ENCODE measurements at places on chromosomes 7 and 10.
A peak's percentile ranks its signal among the peaks of the same experiment; 100 is the strongest.

GRCh38 chr10:33746836-33747268, 412.4 kb upstream of the NRP1 start:
- DNase-seq = no peak

DNA sequence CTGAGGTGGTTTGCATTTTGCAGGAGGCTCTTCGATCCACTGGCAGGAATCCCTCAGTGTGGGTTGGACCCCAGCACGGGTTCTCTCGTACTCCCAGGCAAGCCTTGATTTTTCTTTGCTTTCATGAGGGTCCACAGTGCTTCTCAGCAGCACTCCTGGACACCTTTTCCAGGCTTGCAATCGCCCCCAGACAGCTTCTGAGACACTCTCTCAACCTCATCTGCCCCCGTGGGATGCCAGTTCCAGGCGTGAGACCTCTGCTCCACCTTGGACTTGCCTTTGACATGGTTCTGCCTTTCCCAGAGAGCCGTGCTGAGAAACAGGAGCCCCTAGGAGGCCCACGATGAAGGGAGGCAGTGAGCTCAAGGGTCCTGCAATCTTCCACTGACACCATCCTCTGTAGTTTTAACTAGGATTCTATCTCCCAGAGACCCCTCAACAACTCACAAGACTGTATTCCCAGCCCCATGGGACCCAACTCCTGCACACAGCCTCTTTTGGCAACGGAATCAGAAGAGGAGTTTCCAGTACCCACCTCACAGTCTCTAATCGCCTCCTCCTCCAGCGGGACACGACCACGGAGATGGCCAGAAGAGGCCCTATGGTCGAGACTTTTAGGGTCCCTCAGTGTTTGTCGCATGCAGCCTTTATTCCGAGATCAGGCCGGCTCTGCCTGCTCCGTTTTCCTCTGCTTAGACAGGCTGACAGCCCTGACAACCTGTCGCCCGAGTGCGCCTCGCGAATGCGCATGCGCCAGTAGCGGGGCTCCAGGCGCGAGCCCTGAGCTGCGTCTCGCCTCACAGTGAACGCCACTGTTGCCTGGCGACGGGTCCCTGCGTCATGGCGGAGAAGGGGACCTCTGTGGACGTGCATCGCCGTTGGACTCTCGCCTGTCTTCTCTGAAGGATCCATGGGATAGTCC, 26.0 kb upstream of the ZNF273 start:
- DNase-seq = peak; percentile 87

GRCh38 chr10:78349911-78350663, 316.4 kb downstream of the RPS24 start:
- no peak for DNase-seq

DNA sequence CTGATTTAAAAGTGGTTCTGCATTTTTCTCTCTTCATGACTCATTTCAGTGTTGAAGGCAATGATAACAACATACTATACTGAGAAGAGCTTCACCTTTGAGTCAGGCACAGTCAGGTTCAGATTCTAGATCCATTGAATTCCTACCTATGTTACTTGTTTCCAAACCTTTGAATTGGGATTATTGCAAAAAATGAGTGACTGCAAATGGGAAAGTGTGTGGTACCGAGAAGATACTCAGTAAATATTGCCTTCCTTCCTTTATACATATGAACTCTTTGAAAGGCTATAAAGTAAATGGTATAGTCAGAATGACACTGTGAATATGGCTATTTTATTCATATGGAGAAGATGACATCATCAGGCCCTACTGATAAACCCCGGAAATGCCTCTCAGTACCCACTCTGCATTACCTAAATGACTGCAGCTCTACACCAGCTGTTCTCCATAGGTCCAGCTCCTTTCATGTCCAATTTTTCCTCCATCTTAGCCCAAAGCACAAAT, 66.7 kb upstream of the FGL2 start:
- DNase-seq = no peak

- DNase-seq = no peak
These were observed 176.3 kb downstream of the GRID1 start for GRCh38 chr10:86190291-86190690.

GRCh38 chr7:112266141-112266540, 59.6 kb downstream of the ZNF277 start:
- no peak for DNase-seq

DNA sequence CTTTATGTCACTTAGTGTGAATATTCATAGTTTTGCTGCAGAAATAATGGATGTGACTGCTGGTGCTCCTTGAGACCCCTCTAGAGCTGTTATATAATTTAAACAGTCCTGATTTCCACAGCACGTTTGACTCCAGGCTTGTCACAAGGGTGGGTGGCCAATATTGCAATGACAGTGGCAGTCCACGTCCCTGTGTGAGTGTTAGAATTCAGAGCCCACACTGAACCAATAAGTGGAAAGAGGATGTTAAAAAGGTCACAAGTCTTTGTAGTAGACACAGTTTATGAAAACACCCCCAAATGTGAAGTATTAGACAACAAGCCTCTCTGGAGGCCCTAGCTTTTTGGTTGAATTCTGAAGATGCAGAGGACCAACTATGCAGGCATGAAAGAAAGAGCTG, 2.0 kb downstream of the PPP1R17 start:
- DNase-seq = no peak

DNA sequence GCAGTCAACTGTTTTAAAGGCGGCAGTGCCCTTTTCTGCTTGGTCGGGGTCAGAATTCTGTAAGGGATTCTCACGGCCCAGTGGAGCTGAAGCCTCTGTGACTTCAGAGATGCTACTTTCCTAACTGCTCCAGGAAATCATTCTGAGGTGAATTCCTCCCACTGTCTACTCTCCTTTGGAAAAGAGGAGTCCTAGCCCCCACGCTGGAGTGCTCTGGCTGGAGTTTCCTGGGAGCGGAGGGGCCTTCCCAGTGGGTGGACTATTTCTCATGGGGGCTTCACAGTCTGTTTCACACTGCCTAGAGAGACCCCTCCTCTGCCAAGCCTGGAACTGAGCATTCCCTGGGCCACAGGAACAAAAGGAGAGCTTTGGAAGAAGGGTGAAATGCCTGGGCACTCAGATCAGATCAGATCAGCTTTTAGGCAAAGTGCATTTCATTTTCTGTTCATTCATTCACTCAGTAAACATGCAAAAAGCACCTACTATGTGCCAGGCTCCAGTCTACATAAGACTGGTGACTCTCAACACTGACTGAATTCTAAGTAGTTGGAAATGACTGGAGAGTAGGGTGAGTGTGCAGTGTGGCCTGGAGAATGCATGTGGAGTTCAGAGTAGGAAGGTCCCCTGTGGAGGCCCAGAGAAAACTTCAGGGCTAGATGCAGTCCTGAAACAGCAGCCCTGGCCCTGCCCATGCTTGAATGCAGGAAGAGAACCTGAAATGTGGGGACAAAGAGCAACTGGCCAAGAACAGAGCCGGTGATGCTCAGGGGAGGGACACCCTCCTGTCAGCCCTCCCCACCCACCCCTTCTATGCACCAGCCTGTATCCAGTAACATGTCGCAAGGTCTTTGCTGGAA, 12.2 kb downstream of the ZNF488 start:
- peak; percentile 13 for DNase-seq

DNA sequence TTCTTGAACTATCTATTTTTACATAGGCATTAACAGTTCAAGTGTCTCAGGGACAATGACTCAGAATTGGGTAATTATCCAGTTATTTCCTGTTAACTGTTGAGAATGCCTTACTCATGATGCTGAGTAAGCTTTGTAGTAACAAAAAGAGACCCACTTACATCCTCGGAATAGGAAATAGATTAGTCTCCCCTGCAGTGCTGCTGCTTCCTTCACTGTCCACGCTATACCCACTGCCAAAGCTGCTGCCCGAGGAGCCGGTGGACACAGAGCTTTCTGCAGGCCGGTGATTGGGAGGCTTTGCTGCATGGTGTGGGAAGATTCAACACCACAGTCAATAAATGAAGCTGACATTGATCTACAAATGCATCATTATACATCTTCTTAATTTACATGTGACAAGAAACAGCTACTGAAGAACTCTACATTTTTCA, 357.1 kb downstream of the PCLO start:
- no peak for DNase-seq

DNA sequence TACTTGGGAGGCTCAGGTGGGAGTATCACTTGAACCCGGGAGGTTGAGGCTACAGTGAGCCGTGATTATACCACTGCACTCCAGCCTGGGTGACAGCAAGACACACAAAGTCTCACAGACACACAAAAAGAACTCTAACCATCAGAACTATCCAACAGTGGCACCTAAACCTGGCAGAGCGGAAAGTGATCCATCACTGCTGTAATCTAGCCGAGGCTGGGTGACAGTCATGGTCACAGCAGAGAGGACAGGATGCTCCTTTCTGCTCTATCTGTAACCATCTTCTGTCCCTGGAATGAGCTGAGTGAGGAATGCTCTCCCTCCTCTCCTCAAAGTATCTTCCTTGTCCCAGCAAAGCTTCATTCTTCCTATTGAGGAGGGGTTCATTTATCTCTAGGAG, 656.6 kb downstream of the LRMDA start:
- DNase-seq = no peak

- DNase-seq = no peak
These were observed 54.2 kb downstream of the METTL2B start for GRCh38 chr7:128530855-128531104.

GRCh38 chr7:1647961-1648672, 22.0 kb upstream of the ELFN1 start:
- DNase-seq = no peak

- no peak for DNase-seq
These were observed 92.8 kb downstream of the DOCK1 start for GRCh38 chr10:126997801-126998590.

DNA sequence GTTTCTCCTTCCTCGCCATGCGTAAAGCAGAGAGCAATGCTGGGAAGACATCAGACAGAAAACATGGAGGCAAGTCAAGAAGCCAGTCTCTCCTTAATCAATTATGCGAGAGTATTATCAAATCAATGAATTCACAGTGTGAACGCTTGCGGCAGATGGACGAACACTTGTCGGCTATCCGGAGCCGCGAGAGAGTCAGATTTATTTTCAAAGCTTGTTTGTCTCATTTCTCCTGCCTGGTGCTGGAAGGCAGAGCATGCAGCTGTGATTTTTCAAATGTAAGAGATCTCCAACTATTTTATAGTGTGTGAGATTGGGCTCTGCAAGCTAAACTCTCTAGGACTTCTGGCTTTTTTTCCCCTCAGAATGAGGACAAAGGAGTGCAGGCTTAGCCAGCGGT, 252.3 kb downstream of the SNX10 start:
- no peak for DNase-seq

GRCh38 chr10:119483839-119484238, 58.7 kb downstream of the RGS10 start:
- no peak for DNase-seq

- DNase-seq = peak; percentile 91
These were observed 1.9 kb downstream of the ARID5B start for GRCh38 chr10:61903221-61903927.

DNA sequence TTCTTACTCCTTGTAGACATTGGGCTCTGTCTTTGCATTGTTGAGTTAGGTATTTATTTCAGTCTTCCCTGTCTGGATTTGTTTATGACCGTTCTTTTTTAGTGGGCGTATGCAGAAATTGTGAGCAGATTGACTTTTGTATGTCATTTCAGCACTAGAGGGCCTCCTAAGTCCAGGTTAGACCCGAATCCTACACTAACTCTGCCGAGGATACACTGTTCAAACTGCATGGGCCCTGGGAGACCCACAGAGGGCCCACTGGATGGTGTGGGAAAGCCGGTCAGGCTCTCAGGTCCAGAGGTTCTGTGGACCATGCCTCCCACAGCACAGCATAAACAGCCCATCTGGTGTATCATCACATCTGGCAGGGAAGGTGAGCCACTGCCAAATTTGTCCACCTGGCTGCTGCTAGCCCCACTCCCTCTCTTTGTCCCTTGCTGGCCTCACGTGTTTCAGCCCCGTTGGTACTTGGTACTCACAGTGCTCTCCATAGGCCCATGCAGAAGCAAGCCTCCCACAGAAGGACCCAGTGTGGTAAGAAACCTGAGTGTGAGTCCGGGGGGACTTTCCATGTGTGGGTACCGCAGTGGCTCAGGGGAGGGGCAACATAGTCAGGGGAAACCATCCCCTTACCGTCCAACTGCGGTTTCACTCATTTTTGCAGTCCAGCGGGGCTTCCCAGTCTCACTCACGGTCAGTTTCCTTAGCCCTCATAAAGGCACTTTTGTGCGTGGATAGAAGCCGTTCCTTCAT, 112.8 kb downstream of the APBB1IP start:
- DNase-seq = no peak

GRCh38 chr10:6482737-6483357, 97.2 kb downstream of the PRKCQ start:
- DNase-seq = no peak

DNA sequence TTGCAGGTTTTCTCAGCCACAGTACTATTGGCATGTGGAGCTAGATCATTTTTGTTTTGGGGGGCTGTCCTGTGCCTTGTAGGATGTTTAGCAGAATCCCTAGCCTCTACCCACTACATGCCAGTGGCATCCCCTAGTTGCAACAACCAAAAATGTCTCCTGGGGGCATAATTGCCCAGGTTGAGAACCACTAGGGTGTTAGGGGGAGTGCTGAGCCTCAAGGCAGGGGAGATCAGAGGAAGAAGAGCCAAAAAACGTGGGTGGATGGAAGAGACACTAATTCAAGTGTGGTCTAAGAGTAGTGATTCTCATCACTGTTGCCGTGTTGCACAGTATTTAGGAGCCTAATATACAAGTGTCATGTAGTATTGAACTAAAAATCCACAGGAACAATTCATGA, 31.7 kb upstream of the CCNY start:
- DNase-seq = no peak

DNA sequence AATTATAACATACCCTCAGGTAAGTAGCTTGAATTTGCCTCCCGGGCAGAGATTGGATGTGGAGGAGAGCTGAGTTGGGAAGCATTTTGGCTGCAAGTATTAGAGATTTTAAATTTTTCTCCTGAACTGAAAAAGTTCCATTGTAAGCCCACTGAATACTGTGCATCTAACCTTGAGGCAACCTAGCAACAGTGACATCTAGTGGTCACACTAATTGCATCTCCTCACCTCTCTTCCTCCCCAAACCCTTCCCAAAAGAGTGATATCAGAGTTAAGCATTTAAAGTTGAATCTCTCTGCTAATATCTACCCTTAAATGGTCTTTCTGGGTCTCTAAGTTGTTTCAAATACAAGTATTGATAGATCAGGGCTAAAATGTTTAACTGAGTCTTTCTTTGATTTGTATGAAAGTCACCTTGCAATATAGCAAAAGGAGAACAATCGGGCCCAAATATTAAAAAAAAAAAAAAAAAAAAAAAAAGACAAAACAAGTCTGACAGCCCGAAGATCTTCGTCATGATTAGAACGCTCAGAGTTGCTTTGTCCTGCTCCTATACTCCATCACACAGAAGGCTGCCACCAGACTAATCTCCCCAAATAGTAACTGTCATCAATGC, 40.4 kb upstream of the DLX5 start:
- DNase-seq = no peak

Data from activated CD8-positive, alpha-beta memory T cell treated with anti-CD3 and anti-CD28 coated beads, Interleukin-2, amount 50 U/mL, for 48 hours (primary cell).